ENCODE measurements at places on chromosomes 16 and 17. TPM values are rescaled to one million over a fixed set of nuclear protein-coding genes. Genes with fewer than 3 reads are reported as not detected.
A peak's percentile ranks its signal among the peaks of the same experiment; 100 is the strongest.

Gene KRTAP4-6
- not detected for total RNA-seq

Gene HCRT
- not detected for total RNA-seq

Gene PYY
- not detected for total RNA-seq

Gene CES5A
- total RNA-seq, result not detected

- H3K4me3 ChIP-seq, result no peak overlapping the region
- no peak overlapping the region for H3K27ac ChIP-seq
- H3K4me1 ChIP-seq, result no peaks in the 10 kb centered on the region
- no peaks in the 10 kb centered on the region for H3K36me3 ChIP-seq
- no peaks in the 10 kb centered on the region for H3K27me3 ChIP-seq
- no peak for DNase-seq
These were observed 20.7 kb upstream of the MED13 start for GRCh38 chr17:62085511-62086408.

- no peak for DNase-seq
- no peak overlapping the region for H3K4me3 ChIP-seq
These were observed 35.2 kb upstream of the HS3ST3A1 start for GRCh38 chr17:13636951-13637350.

DNA sequence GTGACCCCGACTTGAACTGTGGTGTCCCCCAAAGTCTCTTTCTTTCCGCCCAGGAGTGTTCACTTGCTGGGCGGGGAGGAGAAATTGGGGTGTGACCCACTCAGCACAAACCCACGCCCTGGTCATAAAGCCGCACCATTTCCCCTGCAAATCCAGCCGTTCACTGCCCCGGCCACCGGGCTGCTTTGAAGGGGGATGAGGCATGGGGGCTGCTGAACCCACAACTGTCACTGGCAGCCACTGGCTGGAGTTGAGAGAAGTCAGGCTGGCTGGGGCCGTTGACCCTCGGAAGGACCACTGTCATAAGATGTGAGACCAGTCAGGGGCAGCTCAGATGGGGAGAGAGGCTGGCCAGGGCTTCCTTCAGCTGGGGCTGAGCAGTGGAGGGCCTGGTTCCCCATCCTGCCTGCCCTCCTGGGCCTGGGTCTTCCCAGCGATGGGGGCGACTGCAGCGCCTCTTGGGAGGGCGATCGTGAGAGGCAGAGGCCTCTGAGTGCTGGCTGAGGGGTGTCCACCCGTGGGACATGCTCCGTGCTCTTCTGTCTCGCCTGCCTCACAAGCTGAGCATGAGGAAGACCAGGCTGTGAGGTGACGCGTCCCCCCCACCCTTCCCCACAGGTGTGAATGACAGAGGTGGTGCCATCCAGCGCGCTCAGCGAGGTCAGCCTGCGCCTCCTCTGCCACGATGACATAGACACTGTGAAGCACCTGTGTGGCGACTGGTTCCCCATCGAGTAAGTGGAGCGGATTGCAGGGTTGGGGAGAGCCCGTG lies 19.5 kb downstream of the C16orf90 start:
- no peak overlapping the region for H3K27ac ChIP-seq
- DNase-seq, result no peak
- no peaks in the 10 kb centered on the region for H3K36me3 ChIP-seq
- H3K4me3 ChIP-seq, result no peak overlapping the region
- H3K27me3 ChIP-seq, result no peaks in the 10 kb centered on the region

DNA sequence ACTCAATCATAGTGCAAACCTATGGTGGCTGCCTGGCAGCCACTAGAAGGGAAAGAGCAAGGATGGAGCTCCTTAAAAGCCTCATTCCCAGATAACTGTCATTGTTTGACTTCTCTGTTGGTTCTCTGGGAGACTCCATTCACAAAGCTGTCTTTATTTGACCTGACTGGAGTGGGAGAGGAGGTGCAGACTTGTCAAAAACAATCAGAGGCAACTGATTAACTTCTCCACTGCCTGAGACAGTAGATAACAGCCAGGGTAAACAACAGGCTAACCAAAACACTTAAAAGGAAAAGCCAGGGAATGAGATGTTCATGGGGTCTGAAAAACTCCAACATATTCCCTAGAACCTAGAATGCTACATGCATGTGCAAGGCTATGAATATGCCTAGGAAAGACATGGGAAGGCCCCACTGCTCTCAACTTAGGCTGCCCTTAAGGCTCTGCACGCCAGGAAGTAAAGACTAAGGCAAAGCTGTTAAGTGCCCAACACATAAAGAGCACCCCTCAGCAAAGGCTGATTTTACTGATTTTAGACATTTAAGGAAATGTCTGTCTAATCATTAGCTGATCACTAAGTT lies 82.0 kb downstream of the TTC19 start:
- no peaks in the 10 kb centered on the region for H3K4me1 ChIP-seq
- no peaks in the 10 kb centered on the region for H3K27me3 ChIP-seq
- no peak for DNase-seq
- no peak overlapping the region for H3K4me3 ChIP-seq
- no peak overlapping the region for H3K27ac ChIP-seq

- H3K27me3 ChIP-seq, result no peaks in the 10 kb centered on the region
- H3K36me3 ChIP-seq, result no peaks in the 10 kb centered on the region
- peaks cover 10% of the 10 kb centered on the region for H3K4me1 ChIP-seq
- no peak for DNase-seq
These were observed 108.9 kb downstream of the GNAO1 start for GRCh38 chr16:56300242-56300623.

GRCh38 chr17:17784657-17785267 lies 52.0 kb downstream of the SREBF1 start:
- no peaks in the 10 kb centered on the region for H3K27me3 ChIP-seq
- peaks cover 16% of the 10 kb centered on the region for H3K4me1 ChIP-seq
- no peaks in the 10 kb centered on the region for H3K36me3 ChIP-seq

DNA sequence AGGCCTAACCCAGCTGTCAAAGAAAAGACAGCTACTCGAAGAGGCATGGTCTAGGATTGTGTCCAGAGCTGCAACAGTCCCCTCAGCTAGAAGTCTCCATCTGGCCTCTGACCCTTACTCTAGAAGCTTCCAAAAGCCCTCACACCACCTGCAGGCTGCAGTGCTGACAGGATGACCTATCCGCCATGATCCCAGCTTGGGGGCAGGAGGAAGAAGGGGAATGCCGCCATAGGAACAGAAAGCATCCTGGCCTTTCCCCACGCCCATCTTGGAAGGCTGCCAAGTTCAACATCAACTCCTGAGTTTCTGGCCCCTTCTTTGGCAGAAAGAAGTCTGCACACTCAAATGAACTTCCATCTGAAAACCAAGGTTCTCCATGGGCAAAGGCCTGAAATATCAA lies 3.1 kb upstream of the KRT36 start:
- no peak overlapping the region for H3K4me3 ChIP-seq
- no peaks in the 10 kb centered on the region for H3K27me3 ChIP-seq
- no peak overlapping the region for H3K27ac ChIP-seq
- peaks cover 42% of the 10 kb centered on the region for H3K4me1 ChIP-seq
- H3K36me3 ChIP-seq, result no peaks in the 10 kb centered on the region

GRCh38 chr17:46802800-46803199 lies 15.7 kb downstream of the WNT3 start:
- H3K36me3 ChIP-seq, result no peaks in the 10 kb centered on the region
- H3K4me1 ChIP-seq, result peaks cover 13% of the 10 kb centered on the region
- H3K27ac ChIP-seq, result no peak overlapping the region
- no peaks in the 10 kb centered on the region for H3K27me3 ChIP-seq
- no peak overlapping the region for H3K4me3 ChIP-seq
- no peak for DNase-seq

DNA sequence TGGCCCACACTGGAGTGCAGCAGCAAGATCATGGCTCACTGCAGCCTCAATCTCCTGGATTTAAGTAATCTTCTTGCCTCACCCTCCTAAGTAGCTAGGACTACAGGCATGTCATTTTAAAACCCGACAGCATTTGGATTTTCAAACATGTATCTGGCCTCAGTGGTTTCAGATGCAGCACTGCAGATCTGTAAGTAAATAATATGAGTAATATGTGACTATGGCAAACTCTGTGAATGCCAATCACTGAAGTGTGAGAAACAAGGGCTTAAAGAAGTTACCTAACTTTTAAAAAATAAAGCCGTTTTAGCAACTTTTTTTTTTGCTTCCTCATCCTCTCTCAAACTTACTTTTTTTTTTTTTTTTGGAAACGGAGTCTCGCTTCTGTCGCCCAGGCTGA lies 11.9 kb downstream of the CEP20 start:
- no peak for DNase-seq
- peak overlapping the region; percentile 23 for H3K27ac ChIP-seq
- H3K27me3 ChIP-seq, result no peaks in the 10 kb centered on the region

- no peaks in the 10 kb centered on the region for H3K4me1 ChIP-seq
- no peaks in the 10 kb centered on the region for H3K36me3 ChIP-seq
- H3K27me3 ChIP-seq, result no peaks in the 10 kb centered on the region
- no peak overlapping the region for H3K27ac ChIP-seq
- DNase-seq, result no peak
These were observed 162.9 kb downstream of the COPRS start for GRCh38 chr17:31696184-31696602.

GRCh38 chr16:80968386-80969113 lies 38.1 kb downstream of the CMC2 start:
- no peaks in the 10 kb centered on the region for H3K27me3 ChIP-seq
- H3K27ac ChIP-seq, result no peak overlapping the region
- H3K4me1 ChIP-seq, result no peaks in the 10 kb centered on the region
- 0 out of 2 replicates have a peak, but pooled peaks cover 6% of the 10 kb centered on the region for H3K36me3 ChIP-seq
